Upper lobe of right lung (tissue), 1 donor: ENCODE measurements at places on chromosomes 6 and 20.

GRCh38 chr6:146819596-146820320, 221.0 kb downstream of the ADGB start:
- no peak for DNase-seq

- DNase-seq: no peak
Observed at GRCh38 chr20:15063081-15063480, 725.7 kb upstream of the FLRT3 start.

DNA sequence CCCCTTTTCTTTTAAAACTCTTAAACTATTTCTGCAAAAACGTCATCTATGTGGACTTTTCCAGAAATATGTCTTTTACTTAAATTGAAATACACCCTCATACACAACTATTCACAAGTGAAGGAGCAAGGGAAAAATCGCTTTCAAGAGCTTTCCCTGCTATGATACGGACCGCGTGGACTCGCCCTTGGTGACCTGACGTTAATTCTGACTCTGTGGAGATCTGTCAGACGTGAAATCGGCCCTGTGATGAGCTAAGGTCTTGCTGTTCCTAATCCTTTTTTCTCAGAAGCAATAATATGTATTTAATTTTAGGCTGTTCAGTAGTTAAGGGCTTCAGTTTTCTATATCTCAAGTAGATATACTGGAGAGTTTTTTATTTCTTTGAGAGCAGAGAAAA, 113.6 kb downstream of the RPP40 start:
- DNase-seq: no peak

DNA sequence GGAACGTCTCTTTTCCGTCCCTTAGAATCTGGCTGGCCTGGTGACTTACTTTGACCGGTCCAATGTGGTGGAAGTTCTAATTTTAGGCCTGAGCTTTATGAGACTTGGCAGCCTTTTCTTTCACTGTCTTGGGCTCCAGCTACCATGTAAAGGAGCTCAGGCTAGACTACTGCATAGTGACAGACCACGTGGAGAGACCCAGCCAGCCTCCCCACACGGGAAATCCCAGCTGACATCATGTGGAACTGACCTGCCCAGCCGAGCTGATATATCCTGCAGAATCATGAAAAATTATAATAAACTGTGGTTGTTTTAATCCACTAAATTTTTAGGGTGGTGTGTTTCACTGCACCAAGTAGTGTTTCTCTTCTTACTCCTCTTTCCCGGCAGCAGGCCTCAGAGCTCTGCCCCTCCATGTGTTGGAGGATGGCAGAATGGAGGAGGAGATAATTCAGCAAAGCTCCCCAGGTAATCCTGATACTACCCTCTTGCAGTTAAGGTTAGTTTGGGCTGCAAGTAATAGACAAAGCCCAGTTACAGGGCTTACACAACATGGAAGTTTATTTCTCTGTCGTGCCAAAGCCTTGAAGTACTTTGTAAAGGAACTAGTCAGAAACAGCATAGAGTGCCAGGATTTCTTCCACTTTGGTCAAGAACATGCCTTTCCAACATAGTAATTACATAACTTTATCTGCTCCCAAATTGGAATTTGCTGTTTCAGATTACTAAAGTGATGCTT, 87.5 kb downstream of the SH3BGRL2 start:
- no peak for DNase-seq
